ENCODE measurements at places on chromosomes 11 and 22.

GRCh38 chr11:33721984-33722383 lies 14.2 kb downstream of the CD59 start:
- no peak for DNase-seq

- DNase-seq: no peak
Observed at GRCh38 chr11:111680486-111681175, 78.4 kb downstream of the SIK2 start.

GRCh38 chr11:113947994-113948393 lies 26.9 kb upstream of the HTR3A start:
- no peak for DNase-seq

DNA sequence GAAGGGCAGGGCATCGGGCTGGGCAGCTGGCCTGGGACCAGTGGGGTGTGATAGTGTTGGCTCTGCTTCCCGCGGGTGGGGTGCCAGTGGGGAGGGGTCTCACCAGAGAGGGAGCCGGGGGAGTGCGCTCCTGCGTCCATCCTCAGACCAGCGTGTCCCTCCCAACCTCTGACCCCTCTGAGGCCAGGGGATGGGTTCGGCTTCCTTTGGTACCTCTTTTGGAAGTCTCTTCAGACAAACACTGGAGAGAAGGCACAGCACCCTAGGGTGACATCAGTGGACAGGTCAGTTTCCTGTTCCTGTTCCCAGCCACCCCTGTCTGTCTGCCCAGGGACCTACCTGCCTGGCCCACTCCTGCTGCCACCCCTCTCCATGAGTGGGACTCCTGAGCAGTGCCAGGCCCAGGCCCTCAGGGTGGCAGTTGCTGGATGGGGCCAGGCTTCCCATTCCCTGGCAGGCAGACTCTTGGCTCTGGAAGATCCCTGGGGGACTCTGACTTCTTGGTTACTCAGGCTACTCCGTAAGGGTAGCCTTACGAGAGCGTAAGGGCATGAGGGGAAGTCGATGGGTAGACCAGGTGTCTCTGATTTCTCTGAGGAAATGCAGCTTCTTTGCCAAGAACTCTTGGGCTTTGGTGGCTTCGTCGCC lies 2.6 kb downstream of the TAGLN start:
- DNase-seq: no peak

- no peak for DNase-seq
Observed at GRCh38 chr11:60899046-60899936, 7.1 kb downstream of the PRPF19 start.

DNA sequence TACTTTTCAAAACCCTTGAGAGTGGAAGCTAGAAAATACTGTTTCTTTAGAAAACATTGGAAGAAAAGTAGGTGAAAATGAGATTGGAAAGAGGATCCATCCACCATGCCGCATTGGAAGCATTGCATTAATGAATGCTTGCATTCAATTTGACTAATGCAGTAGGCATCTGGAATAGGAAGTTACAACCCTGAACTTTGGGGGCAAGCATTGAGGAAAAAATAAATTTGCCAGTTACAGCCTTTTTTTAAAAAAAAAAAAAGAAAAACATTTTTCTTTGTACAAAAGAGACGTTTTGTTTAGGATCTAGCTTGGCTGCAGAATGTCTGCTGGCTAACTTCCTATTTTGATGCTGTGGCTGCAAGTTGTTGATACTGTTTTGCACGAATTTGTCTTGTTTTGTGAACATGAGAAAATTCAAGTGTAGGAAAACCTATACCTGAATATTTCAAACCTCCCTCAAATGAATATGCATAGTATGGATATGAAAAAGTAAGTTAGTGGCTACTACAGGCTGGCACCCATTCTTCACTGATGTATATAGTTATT lies 28.1 kb downstream of the RTN3 start:
- DNase-seq: no peak

All from stimulated activated CD8-positive, alpha-beta memory T cell treated with anti-CD3 and anti-CD28 coated beads, Interleukin-4, amount 100 ng/mL, for 4 hours (primary cell).